SK-N-MC (cell line): ENCODE measurements at places on chromosomes 12 and 14.

DNA sequence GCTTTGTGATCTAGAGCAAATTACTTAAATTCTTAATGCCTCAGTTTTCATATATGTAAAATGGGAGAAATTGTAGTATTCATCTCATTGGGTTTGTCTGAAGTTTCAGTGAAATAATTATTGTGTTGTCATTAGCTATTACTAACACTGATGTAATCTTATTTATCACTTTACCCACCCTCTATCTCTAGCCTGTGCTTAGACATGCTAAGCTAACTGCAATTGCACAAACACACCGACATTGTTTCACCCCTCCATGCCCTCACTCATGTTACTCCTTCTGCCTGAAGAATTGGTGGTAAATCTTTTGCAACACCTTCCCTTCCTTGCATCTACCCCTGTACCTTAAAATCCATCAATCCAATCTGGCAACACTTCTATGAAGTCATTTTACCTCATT lies 241.6 kb downstream of the BCAT1 start:
- no peak for DNase-seq

- DNase-seq: no peak
These were observed 31.0 kb downstream of the SAMD4A start for GRCh38 chr14:54597795-54598443.

DNA sequence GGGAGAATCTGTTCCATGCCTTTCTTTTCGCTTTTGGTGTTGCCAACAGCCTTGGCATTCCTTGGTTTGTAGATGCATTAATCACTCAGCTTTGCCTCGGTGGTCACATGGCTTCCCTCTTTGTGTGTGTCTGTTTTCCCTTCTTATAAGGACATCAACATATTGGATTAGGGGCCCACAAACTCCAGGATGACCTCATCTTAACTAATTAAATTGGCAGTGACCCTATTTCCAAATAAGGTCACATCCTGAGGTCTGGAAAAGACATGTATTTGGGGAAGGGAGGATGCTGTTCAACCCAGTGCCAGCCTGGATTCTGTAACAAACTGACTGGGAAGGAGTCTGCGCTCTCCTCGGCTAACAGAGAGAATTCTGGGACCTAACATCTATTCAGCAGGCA lies 365.7 kb upstream of the FKBP4 start:
- DNase-seq: no peak

- DNase-seq: no peak
These were observed 546.8 kb downstream of the BCL11B start for GRCh38 chr14:98725191-98725590.
